ENCODE measurements at places on chromosomes 5 and 9.

GRCh38 chr9:130144703-130145102 is 27.5 kb upstream of the NCS1 start:
- no peak for DNase-seq

GRCh38 chr5:154228696-154229095 is 38.2 kb downstream of the GALNT10 start:
- no peak for DNase-seq

GRCh38 chr5:16483361-16483760 is 17.8 kb upstream of the ZNF622 start:
- DNase-seq: no peak

GRCh38 chr9:137989156-137989555 is 111.6 kb downstream of the CACNA1B start:
- DNase-seq: no peak

DNA sequence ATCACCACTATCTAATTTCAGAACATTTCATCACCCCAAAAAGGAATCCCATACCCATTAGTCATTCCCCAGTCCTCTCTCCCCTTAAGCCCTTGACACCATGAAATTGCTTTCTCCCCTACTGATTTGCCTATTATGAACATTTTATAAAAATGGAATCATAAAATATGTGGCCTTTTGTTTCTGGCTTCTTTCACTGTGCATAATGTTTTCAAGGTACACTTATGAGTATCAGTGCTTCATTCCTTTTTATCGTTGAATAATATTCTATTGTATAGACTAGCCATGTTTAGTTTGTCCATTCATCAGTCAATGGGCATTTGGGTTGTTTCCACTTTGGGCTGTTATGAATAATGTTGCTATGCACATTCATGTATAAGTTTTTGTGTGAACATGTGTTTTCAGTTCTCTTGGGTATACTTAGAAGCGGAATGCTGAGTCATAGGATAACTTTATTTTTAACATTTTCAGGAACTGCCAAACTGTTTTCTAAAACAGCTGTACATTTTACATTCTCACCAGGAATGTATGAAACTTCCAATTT is 40.4 kb upstream of the FGF1 start:
- DNase-seq: peak; percentile 94

DNA sequence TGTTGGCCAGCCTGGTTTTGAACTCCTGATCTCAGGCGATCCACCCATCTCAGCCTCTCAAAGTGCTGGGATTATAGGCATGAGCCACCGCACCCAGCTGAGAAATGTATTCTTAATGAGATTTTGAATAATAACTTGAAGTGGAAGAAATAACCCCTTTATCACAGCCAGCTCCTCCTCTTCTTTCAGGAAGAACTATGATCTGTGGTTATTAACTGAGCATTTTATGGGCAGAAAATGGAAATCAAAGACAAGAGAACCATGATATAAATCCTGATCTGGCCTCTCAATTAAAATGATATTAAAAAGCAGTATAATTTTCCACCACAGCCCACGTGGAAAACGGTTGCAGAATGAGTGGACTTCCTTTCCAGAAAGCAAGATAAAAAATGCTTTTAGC is 206.6 kb downstream of the PRELID2 start:
- no peak for DNase-seq

GRCh38 chr5:100723229-100723628 is 179.9 kb downstream of the ST8SIA4 start:
- DNase-seq: no peak

DNA sequence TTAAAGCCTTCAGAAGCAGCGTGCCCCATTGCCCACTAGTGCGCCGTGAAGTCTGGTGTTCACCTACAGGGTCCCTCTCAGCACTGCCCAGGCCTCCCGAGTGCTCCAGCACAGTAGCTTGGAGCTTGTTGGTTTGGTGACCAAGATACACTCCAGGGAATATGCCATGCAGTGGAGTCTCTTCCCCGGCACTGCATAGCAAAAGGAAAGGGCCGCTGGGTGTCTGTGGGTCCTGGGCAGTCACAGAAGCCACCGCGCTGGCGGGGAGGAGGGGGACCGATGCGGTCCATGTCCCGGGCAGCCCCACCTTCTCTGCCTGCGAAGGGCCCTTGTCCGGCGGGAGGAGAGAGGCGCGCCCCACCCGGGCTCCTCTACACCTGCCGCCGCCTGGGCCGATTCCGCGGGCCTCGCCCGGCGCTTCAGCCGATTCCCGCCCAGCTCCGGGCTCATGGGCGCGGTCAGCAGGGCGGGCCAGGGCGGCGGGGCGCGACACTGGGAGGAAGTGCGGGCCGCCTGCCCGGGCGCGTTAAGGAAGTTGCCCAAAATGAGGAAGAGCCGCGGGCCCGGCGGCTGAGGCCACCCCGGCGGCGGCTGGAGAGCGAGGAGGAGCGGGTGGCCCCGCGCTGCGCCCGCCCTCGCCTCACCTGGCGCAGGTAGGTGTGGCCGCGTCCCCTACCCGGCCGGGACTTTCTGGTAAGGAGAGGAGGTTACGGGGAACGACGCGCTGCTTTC is at the start of gene SYK:
TSS of gene SYK (plus strand) at position 579 of the 732 bp plus-strand sequence. CDS start 42,080 bp downstream, outside the sequence.
- DNase-seq: no peak

DNA sequence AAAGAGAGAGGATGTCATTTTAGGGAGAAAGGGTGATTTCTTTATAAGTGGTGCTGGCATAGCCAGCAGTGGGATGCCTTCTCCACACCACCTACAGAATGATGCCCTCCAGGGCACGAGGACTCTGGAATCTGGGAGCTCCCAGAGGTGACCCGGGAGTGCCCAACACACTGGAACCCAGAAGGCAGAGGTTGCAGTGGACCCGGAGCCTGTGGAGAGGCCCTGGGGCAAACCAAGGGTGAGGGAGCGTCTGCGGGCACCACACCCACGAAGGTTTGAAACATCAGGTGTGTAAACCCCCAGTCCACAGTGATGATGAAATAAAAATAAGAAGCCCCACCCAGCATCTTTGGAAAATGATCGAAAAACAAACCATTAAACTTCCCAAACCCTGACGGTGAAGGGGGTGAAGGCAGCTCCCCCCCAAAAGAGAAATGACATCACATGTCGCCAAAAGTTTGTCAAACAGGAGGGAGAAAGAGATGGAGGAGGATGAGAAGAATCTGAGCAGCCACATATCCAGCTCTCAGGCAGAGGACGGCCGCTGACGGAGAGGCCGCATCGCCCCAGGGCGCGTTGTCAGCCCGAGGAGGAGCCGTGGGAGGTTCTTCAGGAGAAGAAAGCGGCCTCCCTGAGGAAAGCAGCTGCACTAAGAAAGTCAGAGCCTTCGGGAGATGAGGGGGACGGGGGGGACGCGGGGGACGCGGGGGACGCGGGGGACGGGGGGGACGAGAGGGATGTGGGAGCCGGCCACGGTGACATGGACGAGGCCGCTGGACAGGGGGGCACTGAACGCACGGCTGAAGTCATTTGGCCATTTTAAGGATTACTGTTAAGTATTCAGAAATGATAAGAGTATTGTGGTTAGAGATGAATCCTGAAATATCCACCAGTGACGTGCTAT is 43.1 kb upstream of the NSMF start:
- DNase-seq: no peak

DNA sequence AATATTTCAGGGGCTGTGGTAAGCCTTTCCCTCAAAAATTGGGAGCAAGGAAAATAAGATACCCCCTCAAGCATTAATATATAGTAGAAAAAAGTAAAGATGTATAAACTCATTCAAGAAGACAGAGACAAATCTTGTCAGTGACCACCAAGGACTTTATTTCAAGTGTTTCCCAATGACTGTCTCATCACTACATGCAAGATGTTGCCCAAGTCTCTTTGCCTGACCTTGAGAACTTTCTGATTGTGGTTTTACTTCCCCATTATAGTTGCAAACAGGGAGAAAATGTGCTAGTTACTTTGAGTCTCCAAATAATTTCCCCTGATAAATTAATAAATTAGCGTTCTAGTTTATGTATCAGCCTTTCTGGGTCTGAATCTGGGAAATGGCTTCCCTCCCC is 4.0 kb upstream of the SLC46A2 start:
- DNase-seq: no peak

DNA sequence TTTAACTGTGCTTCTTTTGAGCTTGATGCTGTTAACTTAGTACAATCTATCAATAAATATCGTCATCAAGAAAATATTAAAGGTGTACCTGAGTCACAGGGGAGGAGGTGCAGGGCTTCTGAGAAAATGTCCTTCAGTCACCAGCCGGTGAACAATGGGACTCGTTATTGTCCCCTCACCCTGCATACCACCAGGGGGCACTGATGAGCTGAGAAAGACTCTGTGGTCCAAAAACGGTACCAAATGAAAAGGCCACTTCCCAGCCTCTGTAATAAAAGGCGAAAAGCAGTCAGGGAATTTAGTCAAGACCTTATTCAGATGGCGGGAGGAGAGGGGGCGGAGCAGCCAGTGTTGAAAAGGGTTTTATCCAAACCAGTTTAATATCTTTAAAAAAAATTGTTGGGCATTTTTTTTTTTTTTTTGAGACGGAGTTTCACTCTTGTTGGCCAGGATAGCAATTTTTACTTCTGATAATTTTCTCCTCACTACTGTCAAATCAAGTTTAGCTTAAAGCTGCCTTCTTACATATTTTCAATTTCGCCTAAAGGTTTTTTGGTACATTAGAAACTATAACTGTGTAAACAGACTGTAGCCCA is 271.9 kb upstream of the ADAMTS16 start:
- DNase-seq: peak; percentile 3

- no peak for DNase-seq
These were observed 118.6 kb upstream of the MAST4 start for GRCh38 chr5:66477596-66477995.

- DNase-seq: peak; percentile 43
These were observed 40.1 kb downstream of the ALG2 start for GRCh38 chr9:99181621-99182020.

DNA sequence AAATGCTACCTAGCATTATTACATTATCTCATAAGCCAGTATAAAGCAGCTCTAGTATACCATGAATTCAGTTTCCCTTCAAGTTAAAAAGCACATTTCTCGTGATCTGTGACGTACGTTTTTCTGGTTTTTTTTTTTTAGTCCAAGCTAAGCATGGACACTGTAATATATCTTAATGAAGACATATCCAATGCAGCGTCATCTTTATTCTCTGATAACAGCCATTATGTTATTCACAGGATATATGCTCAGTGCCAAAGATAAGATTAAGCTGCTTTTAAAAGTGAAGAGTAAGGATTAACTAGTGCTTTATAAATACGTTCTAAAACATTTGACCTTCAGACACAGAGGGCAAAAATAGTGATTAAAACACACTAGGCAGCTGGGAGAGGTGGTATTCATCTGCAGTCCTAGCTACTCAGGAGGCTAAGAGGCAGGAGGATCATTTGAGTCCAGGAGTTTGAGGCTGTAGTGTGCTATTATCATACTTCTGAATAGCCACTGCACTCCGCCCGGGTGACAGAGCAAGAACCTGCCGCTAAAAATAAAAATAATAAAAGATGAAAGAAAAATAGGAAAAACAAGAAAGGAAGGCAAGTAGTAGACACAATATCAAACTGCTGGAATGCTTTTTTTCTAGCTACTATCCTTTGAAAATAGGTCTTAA is 7.7 kb downstream of the CSNK1A1 start:
- DNase-seq: no peak

- no peak for DNase-seq
These were observed 12.9 kb upstream of the FGF10 start for GRCh38 chr5:44402084-44402483.

- DNase-seq: no peak
These were observed 9.7 kb downstream of the ANGPTL2 start for GRCh38 chr9:127112735-127113161.

All from fibroblast of skin of left quadriceps (primary cell).